ENCODE measurements at places on chromosomes 3 and 15. TPM values are rescaled to one million over a fixed set of nuclear protein-coding genes. Genes with fewer than 3 reads are reported as not detected.
A peak's percentile ranks its signal among the peaks of the same experiment; 100 is the strongest.

Gene SH3GL3
- total RNA-seq, result not detected

Gene CCR4
- total RNA-seq, result 53.2 TPM

DNA sequence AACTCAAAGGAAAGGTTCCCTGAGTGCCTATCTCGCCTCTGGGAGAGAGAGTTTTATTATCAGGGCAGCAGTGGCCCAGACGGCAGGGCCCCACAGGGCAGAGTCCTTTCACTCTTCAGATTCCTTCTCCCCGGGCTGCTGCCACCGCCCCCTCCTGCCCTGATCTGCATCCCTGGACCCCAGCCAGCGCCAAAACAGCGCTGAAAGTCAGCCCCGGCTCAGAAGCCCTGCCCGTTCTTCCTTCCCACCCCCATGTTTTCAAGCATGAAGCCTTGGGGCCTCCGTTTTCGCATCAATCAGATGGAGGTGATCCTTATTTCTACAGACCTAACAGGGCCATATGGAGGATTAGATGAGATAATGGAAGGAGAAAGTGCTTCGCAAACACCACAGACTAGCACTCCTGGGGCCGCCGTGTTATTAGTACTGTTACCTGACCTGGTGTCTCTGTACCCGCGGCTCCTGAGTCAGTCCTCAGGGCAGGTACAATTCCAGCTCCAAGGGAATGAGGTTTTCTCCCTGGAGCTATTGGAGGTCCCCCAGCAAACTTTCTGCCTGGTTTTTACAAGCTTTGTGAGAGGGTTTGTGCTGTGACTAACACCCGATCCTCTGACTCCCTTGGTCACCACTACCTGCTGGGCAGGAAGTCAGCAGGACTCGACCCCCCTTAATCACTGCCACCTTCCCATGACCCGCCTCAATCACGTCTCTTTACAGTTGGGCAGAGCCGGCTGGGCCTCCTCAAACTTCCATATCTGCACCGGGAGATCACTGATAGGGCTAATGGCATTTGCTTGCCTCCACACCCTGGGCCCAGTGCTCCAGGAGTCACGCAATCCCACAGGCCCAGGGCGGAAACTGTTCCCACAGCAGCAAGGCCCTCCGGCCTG lies 39.5 kb upstream of the TSEN2 start:
- H3K27ac ChIP-seq, result no peak overlapping the region
- no peaks in the 10 kb centered on the region for H3K27me3 ChIP-seq
- no peaks in the 10 kb centered on the region for H3K36me3 ChIP-seq
- DNase-seq, result no peak
- no peaks in the 10 kb centered on the region for H3K4me1 ChIP-seq
- H3K4me3 ChIP-seq, result no peak overlapping the region

DNA sequence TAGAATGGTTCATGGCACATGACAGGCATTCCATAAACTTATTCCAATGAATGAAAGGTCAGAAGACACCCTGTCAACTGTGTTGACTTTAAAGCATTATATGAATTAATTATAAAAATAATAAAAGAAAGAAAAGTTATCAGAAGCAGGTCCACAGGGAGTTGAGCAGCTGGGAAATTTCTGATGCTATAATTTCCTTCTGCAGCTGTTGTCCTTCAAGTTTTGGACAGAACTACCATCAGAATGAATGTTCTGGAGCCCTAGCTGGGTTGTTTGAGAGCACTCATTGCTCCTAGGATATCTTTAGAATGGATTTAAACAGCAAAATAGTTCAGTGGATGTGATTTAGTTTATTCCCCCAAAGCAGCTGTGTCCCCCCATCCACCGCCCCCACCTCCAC lies 232.4 kb upstream of the PROK2 start:
- no peak overlapping the region for H3K27ac ChIP-seq
- H3K4me1 ChIP-seq, result no peaks in the 10 kb centered on the region
- no peak overlapping the region for H3K4me3 ChIP-seq
- H3K27me3 ChIP-seq, result no peaks in the 10 kb centered on the region
- no peak for DNase-seq
- H3K36me3 ChIP-seq, result peaks cover 1% of the 10 kb centered on the region

- no peak overlapping the region for H3K27ac ChIP-seq
- H3K27me3 ChIP-seq, result no peaks in the 10 kb centered on the region
- no peaks in the 10 kb centered on the region for H3K36me3 ChIP-seq
- H3K4me1 ChIP-seq, result no peaks in the 10 kb centered on the region
- DNase-seq, result no peak
Measured at GRCh38 chr3:123692041-123692440, 107.2 kb upstream of the HACD2 start.

GRCh38 chr15:99692825-99693224 lies 40.4 kb downstream of the LYSMD4 start:
- H3K4me1 ChIP-seq, result peaks cover 1% of the 10 kb centered on the region
- no peaks in the 10 kb centered on the region for H3K27me3 ChIP-seq
- DNase-seq, result no peak
- peaks cover 49% of the 10 kb centered on the region for H3K36me3 ChIP-seq

Gene ACKR2
- 0.73 TPM for total RNA-seq

- peak; percentile 74 for DNase-seq
- H3K36me3 ChIP-seq, result no peaks in the 10 kb centered on the region
- H3K4me1 ChIP-seq, result peaks cover 34% of the 10 kb centered on the region
Measured at GRCh38 chr3:50450209-50450921, 53.1 kb downstream of the CACNA2D2 start.

DNA sequence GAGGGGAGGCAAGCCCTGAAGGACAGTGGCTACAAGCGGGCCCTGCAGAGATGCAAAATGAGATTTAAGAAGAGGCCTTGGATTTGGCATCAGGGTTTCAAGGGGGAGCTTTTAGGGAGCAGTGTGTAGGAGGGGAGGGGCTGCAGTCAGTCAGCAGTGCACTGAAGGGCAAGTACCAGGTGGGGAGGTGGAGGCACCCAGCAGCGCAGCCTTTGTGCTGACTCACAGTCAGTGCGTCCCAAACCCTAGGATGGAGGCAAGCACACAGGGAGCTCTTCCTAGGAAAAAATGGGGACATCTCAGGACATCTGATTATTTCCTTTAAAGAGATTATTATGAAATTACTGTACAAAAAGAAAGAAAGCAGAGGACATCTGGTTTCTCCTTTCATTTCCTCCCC lies 80.0 kb downstream of the AAGAB start:
- H3K4me3 ChIP-seq, result no peak overlapping the region
- H3K4me1 ChIP-seq, result peaks cover 54% of the 10 kb centered on the region
- no peaks in the 10 kb centered on the region for H3K27me3 ChIP-seq
- DNase-seq, result no peak
- peaks cover 84% of the 10 kb centered on the region for H3K36me3 ChIP-seq

DNA sequence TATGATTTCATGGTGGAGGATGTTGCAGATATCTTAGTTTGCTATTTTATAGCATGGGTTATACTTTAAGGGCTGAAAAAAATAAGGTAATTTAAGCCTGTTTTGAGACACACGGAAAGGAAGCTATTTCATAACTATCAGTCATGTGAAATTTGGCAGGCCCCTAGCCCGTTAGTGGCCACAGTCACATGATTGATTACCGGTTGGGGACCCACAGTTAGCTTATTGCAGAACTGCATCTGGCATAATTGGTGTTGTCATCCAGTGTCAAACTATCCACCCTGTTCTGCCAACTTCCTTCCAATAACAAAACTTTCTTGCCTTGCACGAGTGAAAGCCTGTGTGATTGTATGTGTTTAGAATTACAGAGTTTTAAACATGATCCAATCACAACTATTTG lies 35.2 kb downstream of the FNDC3B start:
- no peak for DNase-seq
- H3K27me3 ChIP-seq, result no peaks in the 10 kb centered on the region

DNA sequence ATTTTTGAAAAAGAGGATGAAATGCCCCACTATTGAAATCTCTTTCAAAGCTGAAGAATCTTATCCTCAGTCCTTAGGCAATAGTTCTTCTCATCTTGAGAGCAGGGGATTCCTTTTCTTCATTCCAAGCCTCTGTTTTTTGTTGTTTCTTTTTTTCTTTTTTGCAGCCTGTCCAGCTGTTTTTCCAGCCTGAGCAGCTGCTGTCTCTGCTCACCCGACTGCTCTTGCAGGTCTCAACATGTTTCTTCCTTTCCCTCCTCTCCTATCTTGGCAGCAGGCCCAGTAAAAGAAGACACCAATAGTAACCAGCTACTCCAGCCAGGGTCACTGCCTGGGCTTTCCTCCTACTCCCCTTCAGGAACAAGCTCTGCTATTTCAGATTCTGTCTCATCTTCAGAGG lies 23.8 kb downstream of the MEX3B start:
- H3K27ac ChIP-seq, result no peak overlapping the region
- no peaks in the 10 kb centered on the region for H3K4me1 ChIP-seq
- no peak overlapping the region for H3K4me3 ChIP-seq
- no peaks in the 10 kb centered on the region for H3K36me3 ChIP-seq
- H3K27me3 ChIP-seq, result peaks cover 2% of the 10 kb centered on the region

Gene CFAP91
- total RNA-seq, result not detected

Gene GPR160
- total RNA-seq, result 6.1 TPM

DNA sequence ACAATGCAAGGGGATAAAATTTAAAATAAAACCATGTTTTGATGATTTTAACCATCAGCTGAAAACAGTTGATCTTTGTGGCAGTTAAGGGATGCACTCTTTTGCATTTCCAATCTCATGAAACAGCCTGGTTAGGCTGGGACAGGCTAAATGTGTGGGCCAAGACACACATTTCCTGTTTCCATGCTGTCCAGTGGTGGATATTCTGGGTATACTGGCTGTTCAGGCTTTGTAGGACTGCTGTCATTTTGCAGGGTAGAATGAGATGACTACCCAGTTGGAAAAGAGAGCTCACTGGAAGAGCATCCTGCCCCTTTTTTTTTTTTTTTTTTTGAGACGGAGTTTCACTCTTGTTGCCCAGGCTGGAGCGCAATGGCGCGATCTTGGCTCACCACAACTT lies 42.0 kb upstream of the IP6K2 start:
- H3K36me3 ChIP-seq, result peaks cover 6% of the 10 kb centered on the region
- no peaks in the 10 kb centered on the region for H3K4me1 ChIP-seq
- no peak overlapping the region for H3K4me3 ChIP-seq

Gene EXD1
- not detected for total RNA-seq

- no peaks in the 10 kb centered on the region for H3K27me3 ChIP-seq
- no peak for DNase-seq
- no peaks in the 10 kb centered on the region for H3K4me1 ChIP-seq
- no peak overlapping the region for H3K4me3 ChIP-seq
- H3K36me3 ChIP-seq, result no peaks in the 10 kb centered on the region
- no peak overlapping the region for H3K27ac ChIP-seq
Measured at GRCh38 chr3:147807776-147808175, 398.6 kb downstream of the ZIC1 start.

DNA sequence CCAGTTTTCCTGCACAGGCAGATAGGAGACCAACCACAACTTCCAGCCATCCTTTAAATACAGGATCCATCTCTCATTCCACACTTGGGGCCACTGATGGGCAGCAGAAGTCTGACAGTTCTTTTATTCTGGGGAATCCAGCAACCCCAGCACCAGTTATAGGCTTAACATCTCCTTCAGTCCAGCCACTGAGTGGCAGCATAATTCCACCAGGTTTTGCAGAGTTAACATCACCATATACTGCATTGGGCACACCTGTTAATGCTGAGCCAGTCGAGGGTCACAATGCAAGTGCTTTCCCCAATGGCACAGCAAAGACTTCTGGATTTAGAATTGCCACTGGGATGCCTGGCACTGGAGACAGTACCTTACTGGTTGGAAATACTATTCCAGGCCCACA lies 2.9 kb downstream of the NPAP1 start:
- DNase-seq, result no peak
- H3K4me3 ChIP-seq, result no peak overlapping the region

Gene HYAL1
- total RNA-seq, result 0.07 TPM

DNA sequence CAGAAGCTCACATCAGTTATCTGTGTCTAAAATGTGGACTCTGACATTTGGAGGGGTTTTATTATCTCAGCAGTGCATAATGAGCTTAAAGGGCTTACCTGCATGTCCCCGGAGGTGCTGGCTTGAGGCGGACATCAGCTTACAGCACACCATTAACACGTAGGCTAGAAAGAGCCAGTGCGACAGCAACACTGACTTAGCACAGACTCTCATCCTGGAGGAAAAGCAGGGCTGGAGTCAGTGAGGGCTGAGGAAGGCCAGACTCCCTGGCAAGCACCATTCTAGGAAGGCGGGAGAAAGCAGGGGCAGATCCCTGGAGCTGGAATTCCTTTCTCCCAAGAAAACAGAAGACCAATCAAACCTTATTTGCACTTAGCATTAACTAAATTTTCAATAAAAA lies 51.7 kb downstream of the TAFA4 start:
- H3K27ac ChIP-seq, result no peak overlapping the region
- DNase-seq, result no peak
- H3K4me3 ChIP-seq, result no peak overlapping the region
- peaks cover 18% of the 10 kb centered on the region for H3K27me3 ChIP-seq

DNA sequence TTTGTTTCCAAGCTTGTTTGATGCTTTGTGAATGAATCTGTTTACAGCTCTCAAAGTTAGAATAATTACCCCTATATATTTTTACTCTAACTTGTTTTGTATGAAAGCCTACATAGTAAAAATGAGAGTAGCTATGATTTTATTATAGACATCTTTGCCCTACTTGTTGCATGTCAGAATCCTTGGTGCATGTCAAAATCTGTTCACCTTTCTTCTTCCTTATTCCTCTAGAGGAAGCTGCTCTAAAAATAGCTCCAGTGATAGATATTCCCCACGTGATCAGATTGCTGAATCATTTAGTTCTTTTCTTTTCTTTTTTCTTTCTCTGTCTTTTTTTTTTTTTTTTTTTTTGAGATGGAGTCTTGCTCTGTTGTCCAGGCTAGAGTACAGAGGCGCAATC lies 39.8 kb downstream of the LRRC49 start:
- no peak for DNase-seq
- H3K27ac ChIP-seq, result no peak overlapping the region
- H3K4me3 ChIP-seq, result no peak overlapping the region
- no peaks in the 10 kb centered on the region for H3K36me3 ChIP-seq
- H3K27me3 ChIP-seq, result peaks cover 23% of the 10 kb centered on the region
- no peaks in the 10 kb centered on the region for H3K4me1 ChIP-seq

- no peak overlapping the region for H3K4me3 ChIP-seq
- H3K36me3 ChIP-seq, result peaks cover 27% of the 10 kb centered on the region
- H3K27me3 ChIP-seq, result no peaks in the 10 kb centered on the region
- no peaks in the 10 kb centered on the region for H3K4me1 ChIP-seq
- no peak for DNase-seq
Measured at GRCh38 chr3:128859630-128860029, 19.8 kb upstream of the ACAD9 start.

DNA sequence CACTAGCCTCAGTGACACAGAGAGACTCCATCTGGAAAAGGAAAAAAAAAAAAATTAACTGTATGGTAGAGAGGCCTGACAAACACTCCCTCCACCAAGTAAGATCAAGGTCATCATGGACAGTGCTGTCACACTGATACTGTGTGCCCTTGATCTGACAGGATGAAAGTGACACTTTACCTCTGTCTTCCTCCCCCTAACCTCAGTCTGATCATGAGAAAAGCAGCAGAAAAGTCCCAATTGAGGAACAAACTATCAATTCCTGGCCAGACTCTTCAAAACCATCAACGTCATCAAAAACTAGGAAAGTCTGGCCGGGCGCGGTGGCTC lies 26.7 kb downstream of the PGPEP1L start:
- no peak for DNase-seq
- no peaks in the 10 kb centered on the region for H3K27me3 ChIP-seq
- H3K4me1 ChIP-seq, result no peaks in the 10 kb centered on the region
- no peak overlapping the region for H3K27ac ChIP-seq
- H3K36me3 ChIP-seq, result no peaks in the 10 kb centered on the region
- H3K4me3 ChIP-seq, result no peak overlapping the region

All from activated CD4-positive, alpha-beta T cell treated with anti-CD3 and anti-CD28 coated beads, Interleukin-2, amount 10 ng/mL, durations not matched to agents 7 days and 5 days (primary cell).